Activated CD4-positive, alpha-beta T cell treated with anti-CD3 and anti-CD28 coated beads for 36 hours (primary cell): ENCODE measurements at places on chromosomes 13 and 19.

DNA sequence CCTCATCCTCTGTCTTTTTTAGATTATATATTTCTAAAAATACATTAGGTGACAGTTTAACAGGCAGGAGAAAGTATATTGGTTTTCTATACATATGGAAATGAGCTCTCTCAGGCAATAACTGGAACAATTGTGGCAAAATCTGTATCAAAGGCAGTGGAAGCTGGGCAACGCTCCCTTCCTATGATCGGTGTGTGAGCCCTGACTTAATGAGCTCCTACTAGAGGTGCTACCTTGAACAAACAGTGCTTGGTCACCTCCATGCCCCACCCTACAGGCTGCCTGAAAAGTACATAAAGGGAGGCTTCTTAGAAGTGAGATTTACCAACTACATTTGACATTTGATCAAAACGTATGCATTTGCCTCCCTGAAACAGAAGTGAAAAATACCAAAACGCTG, 185.3 kb downstream of the EFNB2 start:
- no peak for DNase-seq

DNA sequence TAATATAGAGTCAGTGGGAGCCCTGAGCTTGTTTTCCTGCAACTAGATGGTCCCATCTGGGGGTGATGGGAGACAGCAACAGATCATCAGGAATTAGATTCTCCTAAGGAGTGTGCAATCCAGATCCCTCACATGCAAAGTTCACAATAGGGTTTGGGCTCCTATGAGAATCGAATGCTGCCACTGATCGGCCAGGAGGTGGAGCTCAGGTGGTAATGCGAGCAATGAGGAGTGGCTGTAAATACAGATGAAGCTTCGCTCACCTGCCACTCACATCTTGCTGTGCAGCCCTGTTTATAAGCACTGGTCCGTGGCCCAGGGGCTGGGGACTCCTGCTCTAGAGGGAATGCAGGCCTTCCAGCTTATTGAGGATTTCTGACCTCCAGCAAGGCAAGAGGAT, 5.7 kb downstream of the ZNF558 start:
- peak; percentile 6 for DNase-seq

GRCh38 chr19:6060600-6061375, 49.5 kb downstream of the RFX2 start:
- peak; percentile 61 for DNase-seq

DNA sequence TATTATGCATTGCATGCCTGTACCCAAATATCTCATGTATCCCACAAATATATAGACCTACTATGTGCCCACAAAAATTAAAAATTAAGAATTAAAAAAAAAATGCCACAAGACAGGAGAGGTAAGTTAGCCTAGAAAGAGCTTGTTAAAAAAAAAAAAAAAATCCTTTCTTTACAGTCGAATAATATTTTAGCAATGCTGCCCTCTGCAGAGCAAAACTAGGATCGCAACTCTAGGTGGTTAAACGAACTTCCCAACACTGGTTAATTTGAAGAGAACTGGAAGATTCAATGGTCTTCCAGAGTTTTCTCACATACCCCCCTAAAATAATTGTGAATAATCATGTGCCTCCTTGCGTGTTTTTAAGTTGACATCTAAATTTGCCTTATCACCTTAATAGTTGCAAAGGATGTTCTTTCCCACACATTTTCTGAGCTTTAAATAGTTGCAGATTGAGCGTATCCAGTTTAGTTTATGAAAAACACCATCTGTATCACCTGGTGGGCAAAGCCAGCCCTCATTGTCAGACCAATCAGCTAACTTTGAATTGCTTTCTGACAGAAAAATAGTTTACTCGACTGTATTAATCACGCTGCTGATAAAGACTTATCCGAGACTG, 47.4 kb upstream of the RCBTB2 start:
- peak; percentile 81 for DNase-seq

- DNase-seq = no peak
These were observed 24.7 kb upstream of the USPL1 start for GRCh38 chr13:30593001-30593400.

DNA sequence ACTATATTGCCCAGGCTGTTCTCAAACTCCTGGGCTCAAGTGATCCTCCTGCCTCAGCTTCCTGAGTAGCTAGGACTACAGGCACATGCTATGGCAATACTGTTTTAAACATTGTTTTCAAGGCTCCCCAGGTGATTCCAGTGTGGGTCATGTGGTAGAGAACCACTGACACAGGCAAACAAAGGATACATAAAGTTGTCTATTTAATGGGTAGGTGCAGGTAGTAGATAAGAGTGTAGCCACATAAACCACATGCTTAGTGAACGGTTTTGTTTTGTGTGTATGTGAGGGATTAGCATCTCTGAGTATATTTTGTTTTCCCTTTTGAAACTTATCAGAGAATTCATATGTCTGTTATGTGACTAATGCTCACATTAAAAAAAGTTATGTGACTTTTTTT, 36.7 kb downstream of the USPL1 start:
- DNase-seq = peak; percentile 39
